ENCODE measurements at places on chromosomes 12 and 14. TPM values are rescaled to one million over a fixed set of nuclear protein-coding genes. Genes with fewer than 3 reads are reported as not detected.

DNA sequence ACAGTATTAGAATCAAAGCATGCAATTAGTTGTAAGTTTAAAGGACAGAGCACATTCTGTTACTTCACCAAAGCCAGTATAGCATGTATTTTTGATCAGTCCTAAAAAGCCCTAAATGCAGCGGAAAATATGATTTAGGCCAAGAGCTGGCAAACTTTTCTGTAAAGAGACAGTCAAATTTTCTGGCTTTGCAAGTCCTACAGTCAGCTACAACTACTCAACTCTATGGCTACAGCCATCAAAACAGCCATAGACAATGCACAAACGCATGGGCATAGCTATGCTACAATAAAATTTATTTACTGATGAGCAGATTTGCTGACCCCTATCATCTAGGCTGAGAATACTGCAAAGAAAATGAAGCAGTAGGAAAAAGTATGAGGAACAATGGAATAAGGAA, 52.9 kb downstream of the ATXN2 start:
- DNase-seq = no peak

DNA sequence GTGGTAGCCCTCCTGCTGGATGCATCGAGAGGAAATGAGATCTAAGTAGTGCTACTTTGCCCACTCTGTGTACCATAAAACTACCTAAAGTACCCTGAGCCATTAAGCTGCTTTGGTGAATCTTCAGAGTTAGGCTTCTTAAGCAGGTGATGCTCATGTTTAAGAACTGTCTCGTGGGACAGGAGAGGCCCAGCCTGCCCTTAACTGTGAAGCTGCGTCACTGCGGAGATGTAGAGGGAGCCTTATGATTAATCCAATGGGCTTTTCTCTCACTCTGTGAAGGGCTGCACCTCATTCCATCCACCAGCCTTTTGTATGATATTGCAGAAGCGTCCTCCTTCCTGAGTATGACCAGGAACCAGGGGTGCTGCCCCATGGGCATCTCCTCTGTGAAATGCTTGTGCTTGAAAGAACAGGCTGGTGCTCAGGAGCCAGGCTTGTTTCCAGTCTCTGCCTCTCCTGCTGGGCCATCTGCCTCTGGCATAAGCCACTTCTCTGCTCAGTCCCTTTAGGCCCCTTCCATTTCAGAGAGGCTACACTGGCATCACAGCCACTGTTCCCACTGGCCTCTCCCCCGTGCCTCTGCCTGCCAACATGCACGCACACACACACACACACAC, 6.8 kb upstream of the CCDC177 start:
- DNase-seq = no peak

The G2E3 gene
- total RNA-seq = 24.2 TPM

The PTPN21 gene
- total RNA-seq = 1.9 TPM

The OR11H12 gene
- not detected for total RNA-seq

The DCN gene
- total RNA-seq = 2.3 TPM
